Activated CD8-positive, alpha-beta T cell treated with anti-CD3 and anti-CD28 coated beads for 36 hours (primary cell): ENCODE measurements at places on chromosomes 7 and 10.
A peak's percentile ranks its signal among the peaks of the same experiment; 100 is the strongest.

DNA sequence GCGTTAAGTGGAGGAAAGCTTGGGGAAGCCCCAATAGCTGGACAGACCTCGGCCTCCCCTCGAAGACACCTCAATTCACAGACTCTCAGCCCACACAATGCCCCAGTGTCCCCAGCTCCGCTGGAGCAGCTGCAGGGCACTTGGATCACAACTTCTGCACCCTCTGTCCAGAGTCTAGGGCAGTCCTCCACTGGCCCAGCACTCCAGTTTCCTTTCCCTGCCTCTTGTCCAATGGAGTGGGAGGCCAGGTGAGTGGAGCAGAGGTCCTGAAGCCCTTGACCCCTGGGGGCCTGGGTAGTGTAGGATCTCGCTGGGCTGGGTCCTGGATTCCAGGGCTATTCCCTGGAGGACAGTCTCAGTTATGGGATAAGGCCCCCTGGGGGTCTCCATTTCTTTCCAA lies 11.9 kb downstream of the SFRP5 start:
- no peak for DNase-seq

DNA sequence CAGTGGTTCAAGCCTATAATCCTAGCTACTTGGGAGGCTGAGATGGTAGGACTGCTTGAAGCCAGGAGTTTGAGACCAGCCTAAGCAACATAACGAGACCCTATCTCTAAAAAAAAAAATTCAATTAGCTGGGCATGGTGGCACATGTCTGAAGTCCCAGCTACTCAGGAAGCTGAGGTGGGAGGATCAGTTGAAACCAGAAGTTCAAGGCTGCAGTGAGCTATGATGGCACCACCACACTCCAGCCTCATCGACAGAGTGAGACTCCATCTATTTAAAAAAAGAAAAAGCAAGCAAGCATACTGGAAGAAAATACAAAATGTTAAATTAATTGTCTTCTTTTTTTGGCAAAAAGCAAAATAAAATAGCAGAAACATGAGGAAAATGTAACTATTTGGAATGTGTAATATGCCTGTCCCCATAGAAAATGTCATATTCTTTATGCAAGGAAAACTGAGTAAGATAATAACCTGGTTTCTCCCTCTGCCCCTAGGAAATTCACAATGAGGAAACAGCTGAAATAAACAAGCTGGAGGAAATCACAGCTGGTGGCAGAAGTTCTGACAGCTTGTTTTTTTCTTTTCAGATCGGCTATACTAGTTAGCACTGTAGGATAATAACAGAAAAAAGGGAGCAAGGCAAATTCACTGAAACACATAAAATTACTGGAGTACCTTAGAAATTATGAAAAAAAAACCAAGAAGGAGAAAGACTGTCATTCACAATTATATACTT lies 48.5 kb downstream of the HERPUD2 start:
- peak; percentile 15 for DNase-seq

- no peak for DNase-seq
Measured at GRCh38 chr10:49539320-49539885, 482 bp upstream of the ERCC6 start.

DNA sequence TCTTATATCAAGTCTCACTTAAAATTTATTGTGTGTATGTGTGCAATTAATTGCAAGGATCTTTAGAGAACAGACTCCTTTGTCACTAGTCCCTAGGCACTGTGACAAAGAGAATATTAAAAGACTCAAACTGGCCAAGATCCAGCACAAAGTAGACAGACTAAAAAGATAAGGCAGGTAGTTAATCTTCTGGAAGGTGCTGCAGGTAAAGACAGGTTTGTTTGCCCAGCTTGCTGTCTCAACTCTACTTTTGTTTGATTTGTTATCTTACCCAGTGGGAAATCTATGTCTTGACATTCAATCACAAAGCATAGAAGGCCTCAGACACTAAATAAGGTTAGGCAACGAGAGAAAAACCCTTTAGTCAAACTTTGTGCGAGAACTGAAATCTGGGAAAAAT lies 807.9 kb upstream of the LRRN3 start:
- DNase-seq = no peak

- no peak for DNase-seq
Measured at GRCh38 chr10:80268266-80268665, 21.2 kb downstream of the MAT1A start.

GRCh38 chr7:29109358-29109757 lies 37.0 kb downstream of the CPVL start:
- no peak for DNase-seq

DNA sequence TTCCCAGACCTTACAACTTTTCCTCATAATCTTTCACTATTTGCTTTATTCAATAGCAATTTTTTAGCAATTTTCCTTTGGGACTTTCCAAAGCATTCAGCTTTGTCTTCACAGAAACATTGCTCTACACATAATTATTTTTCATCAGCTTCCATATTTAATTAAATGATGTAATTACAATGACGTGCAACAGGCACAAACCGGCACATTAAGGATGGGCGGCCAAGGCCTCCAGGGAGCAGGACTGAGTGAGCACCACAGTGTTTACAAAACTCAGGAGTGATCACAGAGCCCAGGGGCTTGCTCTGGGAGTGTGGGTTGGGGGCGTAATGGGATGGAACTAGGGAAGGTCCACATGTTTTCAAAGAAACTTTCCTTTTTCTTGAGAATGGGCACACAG lies 69.8 kb downstream of the MAD1L1 start:
- DNase-seq = no peak

DNA sequence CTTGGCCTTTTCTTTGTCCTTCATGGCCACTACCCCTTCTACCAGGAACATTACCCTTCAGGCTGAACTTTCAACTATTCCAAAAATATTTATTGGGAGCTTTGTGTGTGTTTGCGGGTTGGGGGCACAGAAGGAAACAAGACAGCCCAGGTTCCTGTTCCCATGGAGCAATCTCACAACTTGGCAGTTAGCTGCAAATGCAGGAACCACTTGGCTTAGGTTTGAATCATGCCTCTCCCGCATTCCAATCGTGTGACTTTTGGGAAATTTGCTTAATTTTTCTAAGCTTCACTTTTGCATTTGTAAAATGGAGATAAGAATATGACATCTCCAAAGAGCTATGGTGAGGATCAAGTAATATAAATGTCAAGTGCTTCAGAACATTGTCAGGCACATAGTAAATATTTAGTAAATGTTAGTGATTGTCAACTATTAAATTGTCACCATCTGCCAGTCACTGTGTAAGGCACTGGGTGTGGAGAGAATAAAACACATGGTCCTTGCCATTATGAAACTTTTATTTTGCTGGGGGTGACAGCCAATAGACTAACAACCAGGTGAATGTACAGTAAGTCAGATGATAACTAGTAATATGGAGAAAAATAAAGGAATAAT lies 277.1 kb downstream of the SNX13 start:
- no peak for DNase-seq

DNA sequence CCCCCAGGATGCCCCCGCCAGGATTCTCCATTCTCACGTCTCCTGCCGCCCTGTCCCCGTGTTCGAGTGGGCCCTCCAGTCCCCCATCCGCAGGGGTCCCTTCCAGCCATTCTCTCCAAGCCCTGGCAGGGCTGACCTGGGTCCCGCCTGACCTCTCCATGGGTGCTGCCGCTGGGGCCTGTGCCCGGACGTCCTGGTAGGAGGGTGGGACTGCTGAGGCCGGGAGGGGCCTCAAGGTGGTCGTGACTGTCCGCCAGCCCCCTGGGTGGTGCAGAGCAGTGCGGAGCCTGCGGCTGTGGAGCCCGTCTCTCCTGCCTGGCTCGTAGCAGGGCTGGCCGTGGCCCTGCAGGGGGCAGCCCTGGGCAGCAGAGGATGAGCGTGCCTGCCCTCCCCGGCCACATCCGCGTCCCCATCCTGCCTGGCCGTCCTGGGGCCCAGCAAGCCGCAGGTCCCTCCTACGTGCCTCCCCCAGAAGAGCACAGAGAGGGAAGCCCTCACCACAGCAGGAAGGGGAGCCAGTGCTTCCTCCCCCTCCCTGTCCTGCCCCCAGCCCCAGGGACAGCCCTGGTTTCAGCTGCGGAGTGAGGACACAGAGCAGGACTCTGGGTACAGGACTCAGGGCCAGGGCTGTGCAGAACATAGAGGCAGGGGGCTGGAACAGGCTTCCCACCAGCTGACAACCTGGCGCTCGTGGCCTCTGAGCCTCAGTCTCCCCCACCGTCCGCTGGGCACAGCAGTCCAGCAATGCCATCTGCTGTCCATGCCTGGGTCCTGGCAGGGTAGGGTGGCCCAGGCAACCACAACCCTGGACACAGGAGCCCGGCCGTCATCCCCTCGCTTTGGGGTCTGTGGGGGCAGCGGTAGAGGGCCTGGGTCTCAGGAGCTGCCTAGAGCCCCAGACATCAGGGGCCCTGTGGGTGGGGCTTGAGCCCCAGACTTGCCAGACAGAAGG lies 1.5 kb upstream of the GRIFIN start:
- peak; percentile 82 for DNase-seq

DNA sequence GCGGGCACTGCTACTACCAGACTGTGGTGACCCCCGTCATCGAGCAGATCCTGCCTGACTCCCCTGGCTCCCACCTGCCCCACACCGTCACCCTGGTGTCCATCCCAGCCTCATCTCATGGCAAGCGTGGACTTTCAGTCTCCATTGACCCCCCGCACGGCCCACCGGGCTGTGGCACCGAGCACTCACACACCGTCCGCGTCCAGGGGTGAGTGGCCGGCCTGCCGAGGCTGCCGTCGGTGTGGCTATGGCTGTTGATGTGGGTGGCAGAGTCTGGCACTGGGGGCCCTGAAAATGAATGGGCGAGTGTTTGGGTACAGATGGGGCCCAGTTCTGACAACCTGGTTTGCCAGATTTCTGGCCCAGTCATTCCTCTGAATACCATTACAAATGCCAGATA lies 15.4 kb downstream of the LIMK1 start:
- no peak for DNase-seq
